ENCODE measurements at places on chromosomes 4 and X.
A peak's percentile ranks its signal among the peaks of the same experiment; 100 is the strongest.

DNA sequence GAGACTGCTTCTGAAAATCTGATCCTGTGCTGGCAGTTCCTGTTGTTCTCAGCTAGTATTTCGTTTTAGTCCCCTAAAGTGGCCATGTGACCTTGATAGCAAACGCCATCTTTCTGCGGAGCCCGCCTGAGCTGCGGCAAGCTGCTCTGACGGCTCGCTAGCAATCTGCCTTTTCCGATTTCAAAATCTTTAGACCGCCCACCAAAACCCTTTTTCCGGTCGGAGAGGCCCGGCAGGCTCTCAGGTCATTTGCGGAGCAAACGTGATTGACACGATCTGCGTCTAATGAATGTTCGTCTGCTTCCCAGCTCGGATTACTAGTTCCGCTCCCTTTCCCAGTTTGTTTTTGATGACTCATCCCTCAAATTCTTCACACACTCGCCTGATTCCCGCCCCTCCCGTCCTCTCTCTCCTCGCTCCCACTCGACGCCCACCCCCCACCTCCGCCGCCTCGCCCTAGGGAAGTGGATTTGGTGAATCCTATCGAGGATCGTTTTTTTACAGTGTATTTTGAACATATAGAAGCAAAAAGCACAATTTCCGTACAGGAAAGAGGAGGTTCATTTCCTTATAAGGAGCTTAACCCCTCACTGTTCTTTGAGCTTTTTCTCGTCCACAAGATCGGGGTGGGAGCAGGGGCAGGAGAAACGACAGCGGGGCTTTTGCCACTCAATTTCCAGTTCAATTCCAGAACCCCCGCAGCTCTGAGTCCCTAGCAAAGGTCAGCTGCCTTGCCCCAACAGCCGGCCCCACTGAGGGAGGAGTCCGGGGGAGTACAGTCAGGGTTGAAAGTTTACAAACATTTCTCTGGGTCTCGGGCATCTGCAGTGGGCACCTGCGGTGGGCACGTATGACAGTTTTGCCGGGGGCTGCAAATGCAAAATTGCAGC lies 37.5 kb downstream of the NLGN3 start:
- peak; percentile 74 for DNase-seq

DNA sequence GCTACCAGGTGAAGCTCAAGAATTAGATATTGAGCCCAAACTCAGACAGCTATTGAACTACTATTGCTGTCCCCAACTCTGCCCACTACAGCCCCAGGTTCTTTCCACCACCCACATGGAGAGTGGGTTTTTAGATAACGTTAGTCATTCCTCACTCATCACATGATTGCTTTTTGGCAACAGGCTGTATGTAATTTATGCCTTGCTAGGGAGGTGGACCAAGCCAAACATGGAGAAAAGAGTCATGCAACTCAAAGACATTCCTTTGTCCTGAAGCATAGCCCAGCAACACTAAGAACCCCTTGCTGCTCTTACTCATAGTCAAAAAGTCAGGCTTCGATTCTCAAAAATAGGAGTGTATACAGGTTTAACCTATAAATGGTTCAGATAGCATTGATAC lies 275.9 kb upstream of the VCX3A start:
- no peak for DNase-seq

GRCh38 chr4:174120446-174121295 lies 162.8 kb downstream of the FBXO8 start:
- DNase-seq = no peak

DNA sequence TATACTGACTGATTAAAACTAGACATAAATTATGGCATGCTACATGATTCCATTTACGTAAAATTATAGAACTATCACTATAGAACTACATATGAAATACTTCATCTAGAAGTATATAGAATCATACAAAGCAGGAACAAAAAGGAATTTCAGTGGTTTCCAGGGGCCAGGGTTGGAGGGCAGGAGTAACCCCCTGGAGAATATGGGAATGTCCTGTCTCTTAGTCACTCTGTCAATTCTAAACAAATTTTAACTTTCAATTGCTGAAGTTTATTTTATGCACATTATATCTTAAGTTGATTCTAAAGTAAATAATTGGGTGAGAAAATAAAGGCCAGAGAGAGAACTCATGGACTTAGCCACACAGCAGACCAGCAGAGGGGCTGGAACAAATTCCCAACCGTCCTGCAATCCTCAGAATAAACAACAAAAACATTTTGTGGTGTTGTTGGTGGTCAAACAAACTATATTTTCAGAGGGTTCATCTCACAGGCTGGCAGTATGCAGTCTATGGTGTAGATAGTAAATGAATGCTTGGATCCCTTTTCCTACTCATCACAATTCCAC lies 476.9 kb upstream of the SLIT2 start:
- DNase-seq = no peak

DNA sequence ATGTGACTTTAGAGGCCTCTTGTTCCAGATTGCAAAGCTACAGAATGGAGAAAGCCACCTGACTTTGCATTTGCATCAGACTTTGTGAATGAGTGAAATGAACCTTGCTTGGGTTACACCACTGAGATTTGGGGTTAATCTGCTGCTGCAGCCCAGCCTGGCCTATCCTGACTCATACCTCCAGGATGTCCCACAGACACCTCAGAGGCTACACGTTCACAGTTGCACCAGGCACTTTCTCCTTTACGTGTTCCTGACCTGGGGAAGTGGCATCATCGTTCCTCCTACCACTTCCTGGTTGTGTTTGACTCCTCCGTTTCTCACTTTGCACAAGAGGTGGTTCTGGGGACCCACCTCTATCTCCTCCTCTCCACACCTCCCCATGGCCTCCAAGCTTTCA lies 9.2 kb upstream of the SORCS2 start:
- DNase-seq = no peak

Data from effector CD4-positive, alpha-beta T cell (primary cell).